ENCODE measurements at places on chromosomes 11 and 22.

- DNase-seq = no peak
Measured at GRCh38 chr22:36536717-36537116, 7.8 kb upstream of the EIF3D start.

DNA sequence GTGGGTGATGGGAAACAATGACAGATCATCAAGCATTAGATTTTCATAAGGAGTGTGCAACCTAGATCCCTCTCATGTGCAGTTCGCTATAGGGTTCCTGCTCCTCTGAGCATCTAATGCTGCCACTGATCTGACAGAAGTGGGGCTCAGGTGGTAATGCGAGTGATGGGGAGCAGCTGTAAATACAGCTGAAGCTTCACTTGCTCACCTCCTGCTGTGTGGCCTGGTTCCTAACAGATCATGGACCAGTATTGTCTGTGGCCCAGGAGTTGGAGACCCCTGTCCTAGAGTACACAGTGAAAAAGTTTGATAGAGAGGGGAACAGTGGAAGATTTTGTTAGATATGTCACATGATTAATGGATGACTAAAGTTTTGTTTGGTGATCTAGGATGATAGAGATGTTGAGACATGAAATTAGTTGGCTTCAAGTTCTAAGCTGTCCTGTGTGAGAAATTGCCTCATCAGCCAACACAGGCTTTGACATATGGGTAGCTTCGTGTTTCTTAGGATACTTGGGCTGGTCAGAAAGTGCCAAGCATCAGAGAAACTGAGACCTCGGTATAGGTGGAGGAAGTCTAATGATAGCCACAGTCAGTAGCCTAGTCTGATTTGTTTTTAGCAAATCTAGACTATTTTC, 47.4 kb downstream of the ARHGEF12 start:
- DNase-seq = no peak

GRCh38 chr11:64207256-64208085, 950 bp downstream of the FERMT3 start:
- no peak for DNase-seq

GRCh38 chr22:25197340-25197739, 2.3 kb upstream of the CRYBB3 start:
- DNase-seq = no peak
